Skeletal muscle cell (primary cell): ENCODE measurements at places on chromosomes 16 and 17.

DNA sequence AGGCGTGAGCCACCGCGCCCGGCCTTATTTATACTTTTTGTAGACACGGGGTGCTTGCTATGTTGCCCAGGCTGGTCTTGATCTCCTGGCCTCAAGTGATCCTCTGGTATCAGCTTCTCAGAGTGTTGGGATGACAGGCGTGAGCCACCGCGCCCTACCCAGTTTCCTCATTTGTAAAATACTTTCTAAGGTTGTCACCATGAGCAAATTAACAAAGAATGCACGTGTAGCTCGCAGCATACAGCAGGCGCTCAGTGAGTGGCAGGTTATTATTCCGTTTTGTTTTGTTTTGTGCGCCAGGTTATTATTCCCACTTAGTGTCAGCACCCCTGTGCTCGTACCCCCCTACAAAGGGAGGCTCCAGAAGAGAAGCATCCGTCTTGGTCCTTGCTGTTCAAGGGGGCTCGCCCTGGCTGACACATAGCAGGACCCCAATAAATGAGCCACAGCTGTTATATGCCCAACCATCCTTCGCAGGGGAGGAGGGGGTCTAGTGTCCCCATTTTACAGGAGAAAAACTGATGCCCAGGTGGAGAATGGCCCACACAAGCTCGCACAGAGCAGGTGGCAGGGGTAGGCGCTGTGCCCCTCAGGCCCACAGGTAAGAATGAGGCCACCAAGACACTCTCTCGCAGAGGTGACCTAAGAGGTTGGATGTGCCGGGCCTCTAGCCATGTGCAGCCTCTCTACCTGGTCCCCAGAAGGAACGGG, 686 bp upstream of the MIEF2 start:
- DNase-seq = no peak

DNA sequence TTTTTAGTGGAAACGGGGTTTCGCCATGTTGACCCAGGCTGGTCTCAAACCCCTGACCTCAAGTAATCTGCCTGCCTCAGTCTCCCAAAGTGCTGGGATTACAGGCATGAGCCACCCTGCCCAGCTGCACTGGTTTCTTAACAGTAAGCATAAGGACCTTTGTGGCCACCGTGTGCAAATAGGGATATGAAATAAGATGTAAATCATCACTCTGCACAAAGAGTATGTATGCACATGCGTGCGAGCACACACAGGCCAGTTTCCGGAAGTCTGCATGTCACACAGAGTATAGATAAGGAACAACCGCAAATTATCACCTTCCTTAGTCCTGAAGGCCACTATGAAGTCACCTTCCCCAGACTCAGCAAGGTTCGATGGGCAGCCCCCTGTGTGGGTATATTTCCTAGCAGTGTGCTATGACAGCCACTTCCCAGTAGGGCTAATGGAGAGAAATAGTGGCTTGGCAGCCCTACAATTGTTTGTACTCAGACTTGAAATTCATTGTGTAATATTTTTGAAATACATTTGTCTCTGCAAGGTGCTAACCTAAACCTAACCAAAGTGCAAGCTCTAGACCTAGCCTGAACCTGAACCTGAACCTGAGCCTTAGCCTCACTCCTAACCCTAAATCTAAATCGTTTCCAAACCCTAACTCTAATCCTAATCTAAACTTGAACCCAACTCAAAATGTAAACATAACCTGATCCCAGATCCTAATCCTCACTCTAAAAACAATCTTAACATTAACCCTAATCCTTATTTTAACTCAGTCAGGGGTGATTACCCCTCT, 48.4 kb upstream of the SKAP1 start:
- no peak for DNase-seq

GRCh38 chr17:8131844-8132441, 8.0 kb upstream of the HES7 start:
- DNase-seq = no peak

DNA sequence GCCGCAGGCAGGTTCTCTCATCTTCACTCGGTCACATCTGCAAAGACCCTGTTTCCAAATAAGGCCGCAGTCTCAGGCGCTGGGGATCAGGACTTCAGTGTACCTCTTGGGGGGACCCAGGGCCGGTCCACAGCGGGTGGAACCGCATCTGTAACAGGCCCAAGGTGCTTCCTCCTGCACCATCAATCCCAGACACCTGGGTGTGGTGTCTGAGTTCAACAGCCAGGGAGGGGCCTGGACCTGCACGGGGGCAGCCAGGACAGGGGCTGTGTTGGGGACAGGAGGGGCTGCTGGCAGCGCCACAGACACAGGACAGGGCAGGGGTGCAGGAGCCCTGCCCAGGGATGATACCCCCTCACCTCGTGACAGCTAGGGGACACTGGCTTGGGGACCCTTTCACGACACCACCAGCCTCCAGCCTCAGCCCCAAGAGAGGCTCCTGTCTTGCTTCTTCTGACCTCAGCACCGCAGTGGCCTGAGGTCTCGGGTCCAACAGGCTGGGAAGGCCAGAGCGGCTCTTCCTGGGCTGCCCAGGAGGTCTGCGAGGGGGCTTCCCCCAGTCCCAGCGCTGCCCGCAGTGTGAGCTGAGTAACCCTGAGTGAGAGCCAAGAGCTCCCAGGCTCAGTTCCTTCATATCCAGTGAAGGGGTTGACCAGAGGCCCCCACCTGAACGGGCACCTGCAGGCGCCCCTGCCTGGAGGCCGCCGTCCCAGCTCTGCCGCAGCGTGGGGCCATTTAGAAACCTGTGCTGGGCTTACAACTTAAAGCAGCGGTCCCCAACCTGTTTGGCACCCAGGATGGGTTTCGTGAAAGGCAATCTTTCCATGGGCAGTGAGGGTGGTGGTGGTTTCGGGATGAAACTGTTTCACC, 30.7 kb upstream of the BAHCC1 start:
- DNase-seq = no peak

GRCh38 chr17:51147650-51148049, 5.7 kb upstream of the NME1 start:
- no peak for DNase-seq

GRCh38 chr16:85986931-85987749, 88.2 kb downstream of the IRF8 start:
- DNase-seq = no peak

- DNase-seq = no peak
Observed at GRCh38 chr17:8914554-8914953, 47.1 kb upstream of the PIK3R6 start.

DNA sequence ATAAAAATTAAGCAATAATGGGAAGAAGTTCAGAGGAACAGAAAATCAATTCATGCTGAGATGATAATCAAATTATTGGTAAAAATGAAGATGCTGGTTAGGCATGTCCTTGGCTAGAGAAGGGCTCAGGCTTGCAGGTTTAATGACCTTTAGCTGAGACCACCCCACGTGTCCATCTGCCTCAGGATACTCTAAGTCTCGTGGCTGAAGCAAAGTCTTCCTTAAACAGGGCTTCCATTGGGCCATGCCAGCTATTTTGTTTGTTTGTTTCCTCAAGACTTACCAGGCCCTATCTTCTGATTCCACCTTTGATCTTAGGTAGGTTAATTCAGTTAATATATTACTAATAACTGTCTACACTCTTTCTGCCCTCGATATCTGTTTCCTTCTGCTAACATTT, 366.0 kb downstream of the CDH13 start:
- no peak for DNase-seq

DNA sequence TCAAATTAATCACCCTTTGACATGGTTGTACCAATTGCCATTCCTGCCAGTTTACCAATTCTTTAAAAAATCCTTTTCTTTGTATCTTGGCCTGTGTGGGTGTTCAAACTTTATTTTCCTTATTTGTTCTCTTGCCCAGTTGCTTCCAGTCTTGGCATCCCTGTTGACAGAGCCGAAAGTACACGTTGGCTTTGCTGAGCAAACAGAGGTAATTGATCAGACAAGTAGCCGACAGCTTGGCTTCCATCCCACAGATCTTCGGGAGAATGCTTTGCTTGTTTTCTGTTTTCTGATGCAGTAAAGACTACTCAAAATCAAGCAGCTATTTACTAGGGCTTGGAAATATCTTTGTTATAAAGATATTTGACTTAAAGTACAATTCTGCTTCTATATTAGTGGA, 506.8 kb upstream of the SALL1 start:
- no peak for DNase-seq

- DNase-seq = no peak
Observed at GRCh38 chr17:62641153-62641552, 13.7 kb downstream of the MRC2 start.

DNA sequence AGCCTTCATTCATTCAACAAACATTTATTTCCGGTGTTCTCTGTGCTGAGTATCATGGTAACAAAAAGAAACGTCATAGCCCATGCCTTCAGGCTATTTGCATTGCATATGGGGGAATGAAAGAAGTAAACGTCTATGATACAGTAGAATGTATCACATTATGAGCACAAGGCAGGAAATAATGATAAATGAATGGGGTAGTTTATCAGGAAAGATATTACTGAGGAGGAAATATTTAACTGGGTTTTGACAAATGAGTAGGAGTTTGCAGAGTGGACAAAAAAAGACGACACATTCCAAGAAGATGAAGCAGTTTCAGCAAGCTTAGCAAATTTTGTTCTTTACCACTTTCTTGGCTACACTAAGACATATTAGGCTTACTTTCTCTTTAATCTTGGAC, 1.3 kb upstream of the KRTAP4-7 start:
- DNase-seq = no peak

- DNase-seq = no peak
Observed at GRCh38 chr17:60959696-60960095, 282.0 kb downstream of the BCAS3 start.

DNA sequence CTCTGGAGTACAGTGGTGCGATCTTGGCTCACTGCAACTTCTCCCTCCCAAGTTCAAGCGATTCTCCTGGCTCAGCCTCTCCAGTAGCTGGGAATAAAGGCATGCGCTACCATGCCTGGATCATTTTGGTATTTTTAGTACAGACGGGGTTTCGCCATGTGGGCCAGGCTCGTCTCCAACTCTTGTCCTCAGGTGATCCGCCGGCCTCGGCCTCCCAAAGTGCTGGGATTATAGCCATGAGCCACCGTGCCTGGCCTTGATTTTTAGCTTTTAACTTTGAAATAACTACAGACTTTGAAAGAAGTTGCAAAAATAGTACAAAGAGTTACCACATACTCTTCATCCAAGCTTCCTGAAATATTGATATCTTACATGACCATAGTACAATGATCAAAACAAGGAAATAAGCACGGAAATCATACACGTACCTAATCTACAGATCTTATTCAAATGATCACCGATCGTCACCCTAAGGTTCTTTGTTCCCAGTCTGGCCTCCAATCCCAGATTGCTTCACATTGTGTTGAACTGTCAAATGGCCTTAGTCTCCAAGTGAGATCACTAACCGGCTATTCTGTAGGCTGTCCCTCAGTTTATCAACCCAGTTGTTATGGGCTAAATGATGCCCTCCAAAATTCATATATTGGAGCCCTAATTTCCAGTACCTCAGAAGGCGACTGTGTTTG, 18.4 kb downstream of the NPIPA1 start:
- DNase-seq = no peak

GRCh38 chr16:86775511-86775921, 197.2 kb downstream of the FOXL1 start:
- no peak for DNase-seq

DNA sequence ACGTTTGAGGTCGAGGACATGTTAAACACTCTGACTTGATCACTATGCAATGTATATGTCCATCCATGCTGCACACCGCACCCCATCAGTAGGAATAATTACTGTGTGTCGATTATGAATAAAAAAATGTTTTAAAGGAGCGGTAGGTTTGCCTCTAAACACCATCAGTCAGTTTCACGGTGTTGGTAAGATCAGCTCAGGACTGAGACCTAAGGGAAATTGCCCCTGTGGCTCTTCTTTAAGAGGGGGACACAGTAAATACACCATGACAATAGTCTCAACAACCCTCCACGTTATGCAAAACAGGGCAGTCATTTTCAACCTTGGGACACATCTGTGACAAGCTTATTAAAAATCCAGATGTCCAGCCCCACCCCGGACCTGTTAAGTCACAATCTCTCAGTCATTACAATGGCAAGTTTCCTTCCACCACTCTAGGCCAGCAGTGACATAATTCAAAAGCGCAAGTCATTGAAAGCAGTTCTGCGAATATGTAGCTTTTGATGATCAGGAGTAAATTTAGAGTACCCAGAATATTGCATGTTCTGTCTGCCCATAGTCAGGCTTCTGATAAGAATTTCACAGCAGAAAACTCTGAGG, 1.2 kb downstream of the ATMIN start:
- no peak for DNase-seq

DNA sequence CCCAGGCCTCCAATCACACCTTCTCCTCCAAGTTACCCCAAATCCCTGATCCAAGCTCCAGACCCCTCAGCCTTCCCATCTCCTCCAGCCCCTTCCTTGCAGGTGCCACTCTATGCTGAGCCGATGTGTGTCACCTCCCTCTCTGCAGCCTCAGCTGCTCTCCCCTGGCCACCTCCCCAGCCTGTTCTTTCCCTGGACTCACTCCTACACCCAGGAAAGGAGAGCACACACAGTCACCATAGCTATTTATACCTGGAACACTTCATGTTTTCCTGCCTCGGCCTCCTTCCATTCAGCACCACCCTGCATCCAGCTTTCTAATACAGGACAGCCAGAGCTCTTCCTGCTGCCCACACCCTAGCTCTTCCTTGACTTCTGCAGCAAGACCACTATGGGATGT, 12.5 kb upstream of the TMEM132E start:
- DNase-seq = no peak

DNA sequence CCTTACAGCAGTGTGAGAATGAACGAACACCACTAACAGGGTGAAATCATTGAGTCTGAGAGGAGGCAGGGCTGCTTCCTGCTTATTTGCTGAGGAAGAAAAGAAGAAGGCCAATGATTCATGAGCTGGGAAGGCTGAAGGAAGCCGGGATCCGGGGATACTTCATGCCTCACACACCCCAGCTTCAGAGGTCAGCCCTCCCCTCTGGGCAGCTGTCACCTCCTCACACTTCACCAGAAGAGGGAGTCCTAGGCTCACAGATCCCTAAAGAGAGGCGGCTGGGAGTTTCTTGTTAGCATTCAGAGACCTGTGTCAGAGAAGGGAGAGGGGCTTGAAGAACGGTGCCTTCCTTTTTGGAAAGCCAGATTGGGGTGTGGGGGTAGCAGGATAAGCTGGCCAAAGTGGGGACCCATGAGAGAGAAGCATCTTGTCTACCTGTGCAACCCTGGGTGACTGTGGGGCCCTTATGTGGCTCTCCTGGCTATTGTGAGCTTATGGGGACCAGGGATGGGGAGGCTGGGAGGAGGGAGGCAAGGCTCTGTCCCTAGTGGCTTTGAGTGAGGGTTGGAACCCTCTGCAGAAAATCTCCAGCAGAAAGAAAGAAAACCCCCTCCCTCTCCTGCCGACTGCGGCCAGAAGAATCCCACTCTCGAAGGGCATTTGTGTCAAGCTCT, 94.6 kb downstream of the RGS9 start:
- peak; percentile 44 for DNase-seq

DNA sequence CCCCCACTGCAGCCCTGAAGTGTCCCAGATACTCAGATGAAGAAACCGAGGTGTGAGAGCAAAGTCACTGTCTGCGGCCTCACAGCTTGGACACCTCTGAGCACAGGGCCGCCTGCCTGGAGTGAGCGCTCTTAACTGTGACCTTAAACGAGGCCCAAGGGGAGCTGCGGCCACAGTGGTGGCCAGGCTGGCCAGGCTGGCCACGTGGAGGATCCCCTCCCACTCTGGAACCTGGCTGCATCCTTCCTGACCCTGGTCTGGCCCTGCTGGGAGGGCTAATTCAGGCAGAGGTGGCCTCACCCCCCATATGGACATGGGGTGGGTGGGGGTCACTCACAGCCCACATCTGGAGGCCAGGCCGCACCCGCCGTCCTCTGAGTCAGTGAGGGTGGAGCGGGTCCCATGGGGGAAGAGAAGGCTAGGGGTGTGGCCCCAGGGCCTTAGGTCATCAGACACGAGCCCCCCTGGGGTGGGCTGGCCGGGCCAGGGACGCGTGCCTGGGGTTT, 6.6 kb downstream of the VASN start:
- DNase-seq = no peak

GRCh38 chr16:8502446-8502845, 87.9 kb downstream of the TMEM114 start:
- DNase-seq = no peak
